ENCODE measurements at places on chromosomes 16 and 17.
A peak's percentile ranks its signal among the peaks of the same experiment; 100 is the strongest.

- DNase-seq = peak; percentile 96
Observed at GRCh38 chr17:70137451-70138230, 31.7 kb upstream of the KCNJ2 start.

DNA sequence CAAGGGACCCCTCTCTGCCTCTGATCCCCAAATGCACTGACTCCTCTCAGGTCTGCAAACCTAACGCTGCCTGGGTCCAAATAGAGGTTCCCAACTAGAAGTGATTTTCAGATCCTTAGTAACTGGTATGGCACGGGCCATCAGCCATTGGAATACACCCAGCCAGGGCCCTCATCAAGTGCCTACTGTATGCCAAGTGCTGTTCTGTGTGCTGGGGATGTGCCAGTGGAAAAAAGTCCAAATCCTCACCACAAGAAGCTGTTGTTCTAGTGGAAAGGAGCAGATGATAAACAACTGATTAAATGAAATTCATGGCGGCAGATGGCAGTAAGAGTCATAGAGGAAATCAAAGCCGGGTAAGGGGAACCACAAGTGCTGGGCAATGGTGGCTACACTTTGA lies 57.2 kb upstream of the MED9 start:
- DNase-seq = no peak

GRCh38 chr16:6926341-6926740 lies 406.3 kb upstream of the RBFOX1 start:
- no peak for DNase-seq

- no peak for DNase-seq
Observed at GRCh38 chr17:77242118-77242851, 101.5 kb downstream of the SEC14L1 start.

- DNase-seq = peak; percentile 87
Observed at GRCh38 chr16:65119901-65120401, 1.9 kb downstream of the CDH11 start.
